Activated T-cell treated with anti-CD3 and anti-CD28 coated beads, Interleukin-2, amount 50 U/mL, for 72 hours (primary cell): ENCODE measurements at places on chromosomes 16 and 17. TPM values are rescaled to one million over a fixed set of nuclear protein-coding genes. Genes with fewer than 3 reads are reported as not detected.

- no peak for DNase-seq
- H3K4me1 ChIP-seq: peaks cover 82% of the 10 kb centered on the region
- no peaks in the 10 kb centered on the region for H3K36me3 ChIP-seq
- peak overlapping the region; percentile 82 for H3K27ac ChIP-seq
Observed at GRCh38 chr16:79282806-79283205, 317.7 kb downstream of the MAF start.

DNA sequence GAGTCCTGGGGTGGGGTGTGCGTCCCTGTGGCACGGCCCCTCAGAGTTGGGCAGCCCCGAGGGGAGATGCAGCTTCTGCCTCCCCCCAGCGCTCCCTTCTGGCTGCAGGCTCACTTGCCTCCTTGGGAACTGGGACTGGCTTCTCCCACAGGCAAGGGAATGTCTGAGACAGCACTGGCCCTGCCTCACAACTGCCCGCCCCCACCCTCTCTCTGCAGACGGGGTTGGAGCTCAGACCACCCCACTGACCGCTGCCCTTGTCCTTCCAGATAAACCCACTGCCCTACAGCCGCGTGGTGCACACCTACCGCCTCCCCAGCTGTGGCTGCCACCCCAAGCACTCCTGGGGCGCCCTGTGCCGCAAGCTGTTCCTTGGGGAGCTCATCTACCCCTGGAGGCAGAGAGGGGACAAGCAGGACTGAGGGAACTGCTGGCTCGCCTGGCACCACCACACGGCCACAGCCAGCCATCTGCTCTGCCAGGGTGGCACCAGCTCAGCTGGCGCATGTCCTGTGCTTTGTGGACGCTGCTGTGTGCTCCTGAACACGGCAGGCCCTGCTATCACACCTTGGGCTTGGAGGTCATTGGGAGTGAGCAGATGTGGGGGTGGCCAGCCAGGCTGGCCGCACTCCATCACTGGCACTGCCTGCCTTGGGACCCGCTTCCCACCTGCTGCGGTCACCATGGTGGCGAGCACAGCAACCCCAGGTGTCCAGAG, 7.1 kb upstream of the RAB40C start:
- H3K27me3 ChIP-seq: no peaks in the 10 kb centered on the region
- peaks cover 15% of the 10 kb centered on the region for H3K4me1 ChIP-seq
- no peaks in the 10 kb centered on the region for H3K36me3 ChIP-seq
- DNase-seq: no peak

DNA sequence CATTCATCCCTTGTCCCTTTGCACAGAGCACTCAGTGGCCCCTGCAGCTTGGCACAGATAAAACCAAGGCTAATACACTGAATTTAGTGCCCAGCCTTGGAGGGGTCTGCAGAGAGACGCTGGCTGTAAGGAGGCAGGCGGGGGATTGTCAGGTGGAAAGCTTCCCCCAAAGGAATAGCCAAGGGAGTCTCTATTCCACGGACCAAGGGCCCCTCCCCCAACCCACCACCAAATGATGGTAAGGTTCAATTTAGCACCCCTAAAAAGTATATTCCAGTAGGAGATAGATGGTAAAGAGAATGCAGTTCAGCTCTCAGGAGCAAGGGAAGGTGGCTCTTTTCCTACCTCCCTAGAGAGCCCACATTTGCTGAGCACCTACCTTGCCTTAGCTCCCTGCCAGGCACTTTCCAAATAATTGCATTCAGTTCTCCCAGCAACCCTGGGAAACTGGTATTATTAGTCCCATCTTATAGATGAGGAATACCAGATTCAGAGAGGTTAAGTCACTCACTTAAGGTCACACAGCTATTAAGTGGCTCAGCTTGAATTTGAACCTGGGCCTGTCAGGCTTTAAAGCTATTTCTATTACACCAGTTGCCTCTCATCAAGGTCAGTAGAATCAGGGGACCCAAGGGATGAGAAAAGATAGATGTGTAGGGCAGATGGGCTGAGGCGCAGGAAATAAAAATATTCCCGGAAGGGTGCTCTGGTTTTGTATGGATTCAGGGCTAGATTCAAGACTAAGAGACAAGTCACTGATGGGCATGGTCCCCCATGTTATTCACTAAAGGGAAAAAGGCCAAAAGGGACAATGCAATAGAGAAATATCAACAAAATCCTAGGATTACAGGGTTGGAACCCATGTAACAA, 20.0 kb upstream of the ZFHX3 start:
- H3K27me3 ChIP-seq: peaks cover 74% of the 10 kb centered on the region
- no peak overlapping the region for H3K4me3 ChIP-seq
- DNase-seq: no peak

- no peak overlapping the region for H3K27ac ChIP-seq
- H3K4me1 ChIP-seq: peaks cover 31% of the 10 kb centered on the region
- no peak overlapping the region for H3K4me3 ChIP-seq
- no peak for DNase-seq
- H3K27me3 ChIP-seq: peaks cover 52% of the 10 kb centered on the region
Observed at GRCh38 chr17:32910769-32911168, 17.2 kb upstream of the TMEM98 start.

DNA sequence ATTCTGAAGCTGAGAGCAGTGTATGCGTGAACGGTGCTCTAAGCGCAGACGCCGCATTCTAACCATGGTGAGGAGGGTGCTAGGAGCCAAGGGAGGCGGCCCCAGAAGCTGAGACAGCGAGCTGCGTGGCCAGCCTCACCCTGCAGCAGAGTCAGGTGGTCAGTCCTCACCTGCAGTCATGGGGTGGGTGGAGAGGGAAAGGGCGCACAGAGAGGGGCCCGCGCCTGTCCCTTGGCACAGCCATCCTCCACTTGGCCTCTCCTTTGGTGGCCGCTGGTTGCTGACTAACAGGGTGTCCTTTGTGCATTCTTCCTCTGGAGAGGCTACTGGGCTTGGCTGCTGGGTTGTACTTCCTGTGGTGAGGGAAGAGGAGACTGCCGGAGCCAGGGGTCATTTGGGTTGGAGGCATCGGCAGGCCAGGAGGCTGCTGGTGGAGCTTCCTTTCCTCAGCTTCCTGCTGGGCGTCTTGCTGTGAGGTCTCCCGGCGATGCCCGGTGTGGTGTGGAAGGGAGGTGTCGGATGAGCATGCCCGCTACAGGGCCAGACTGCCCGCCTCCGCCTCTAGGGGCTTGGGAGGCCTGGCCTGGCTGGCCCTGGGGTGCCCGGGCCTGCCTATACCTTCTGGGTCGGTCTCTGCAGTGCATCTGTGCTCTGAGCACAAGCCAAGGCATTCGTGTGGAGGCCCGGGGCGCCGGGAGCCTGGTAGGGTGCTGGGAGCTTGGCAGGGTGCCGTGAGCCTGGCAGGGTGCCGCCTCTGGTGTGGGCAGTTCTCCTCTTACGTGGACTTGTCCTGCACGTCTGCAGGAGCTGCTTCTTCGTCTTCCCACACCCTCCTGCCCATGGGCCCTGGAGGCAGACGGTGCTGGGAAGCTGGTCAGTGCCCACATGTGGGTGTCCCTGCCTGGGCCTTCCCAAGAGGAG, 17.4 kb downstream of the RNF213 start:
- H3K36me3 ChIP-seq: peaks cover 19% of the 10 kb centered on the region
- H3K4me3 ChIP-seq: no peak overlapping the region
- H3K27me3 ChIP-seq: no peaks in the 10 kb centered on the region
- peak overlapping the region; percentile 73 for H3K27ac ChIP-seq
- peaks cover 33% of the 10 kb centered on the region for H3K4me1 ChIP-seq

DNA sequence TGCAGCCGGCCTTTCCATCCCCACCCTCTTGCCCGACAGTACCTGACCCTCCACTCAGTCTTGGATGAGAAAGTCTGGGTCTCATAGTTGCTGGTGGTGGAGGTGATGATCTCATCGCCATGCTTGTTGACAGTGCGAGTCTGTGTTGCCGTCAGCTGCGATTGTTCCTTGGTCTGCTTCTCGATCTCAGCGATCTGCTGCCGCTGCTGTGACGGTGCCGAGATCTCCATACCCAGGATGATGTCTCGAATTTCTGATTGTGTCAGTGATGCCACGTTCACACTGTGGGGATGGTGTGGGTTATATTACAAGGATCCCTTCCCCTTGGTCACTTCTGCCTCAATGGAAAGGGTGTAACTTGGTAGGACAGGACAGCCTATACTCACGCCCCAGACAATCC, 4.1 kb upstream of the RILP start:
- no peak for DNase-seq
- no peaks in the 10 kb centered on the region for H3K27me3 ChIP-seq
- H3K4me3 ChIP-seq: no peak overlapping the region
- H3K4me1 ChIP-seq: peaks cover 6% of the 10 kb centered on the region
- peaks cover 20% of the 10 kb centered on the region for H3K36me3 ChIP-seq

DNA sequence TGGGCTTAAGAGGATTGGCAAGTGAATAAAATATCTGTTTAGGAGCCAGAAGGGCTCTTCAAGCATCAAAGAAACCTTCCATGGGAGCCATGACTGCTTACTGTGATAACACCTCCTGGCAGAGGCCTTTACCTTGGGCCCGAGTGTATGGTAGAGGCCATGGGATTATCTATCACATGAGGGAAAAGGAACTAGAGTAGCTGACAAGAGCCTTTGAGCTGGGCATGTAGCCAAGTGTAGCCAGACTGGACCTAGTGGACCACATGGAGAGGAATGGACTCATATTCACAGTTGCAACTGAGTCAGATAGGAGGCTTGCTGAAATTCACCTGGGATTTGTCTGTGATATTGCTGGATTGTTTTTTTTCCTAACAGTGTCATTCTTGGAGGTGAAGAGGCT, 276.0 kb upstream of the ZFHX3 start:
- H3K36me3 ChIP-seq: no peaks in the 10 kb centered on the region
- H3K27ac ChIP-seq: no peak overlapping the region
- no peaks in the 10 kb centered on the region for H3K27me3 ChIP-seq

DNA sequence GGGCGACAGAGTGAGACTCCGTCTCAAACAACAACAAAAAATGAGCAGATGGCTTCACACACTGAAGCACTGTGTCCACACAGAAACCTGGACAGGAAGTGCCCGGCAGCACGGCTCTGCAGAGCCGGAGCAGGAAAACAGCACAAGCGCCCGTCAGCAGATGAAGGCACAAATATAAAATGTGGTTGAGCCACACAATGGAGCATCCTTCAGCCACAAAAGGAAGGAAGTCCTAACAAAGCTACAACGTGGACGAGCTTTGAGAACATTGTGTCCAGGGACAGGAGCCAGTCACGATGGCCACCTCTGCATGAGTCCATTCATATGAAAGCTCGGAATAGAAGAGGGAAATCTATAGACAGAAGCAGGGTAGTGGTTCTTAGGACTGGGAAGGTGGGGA, 15.7 kb downstream of the RHBDF2 start:
- no peaks in the 10 kb centered on the region for H3K27me3 ChIP-seq
- peaks cover 8% of the 10 kb centered on the region for H3K4me1 ChIP-seq
- no peak overlapping the region for H3K4me3 ChIP-seq
- DNase-seq: no peak

PFAS gene
- 59.9 TPM for total RNA-seq
